ENCODE measurements at places on chromosomes 2 and 18. TPM values are rescaled to one million over a fixed set of nuclear protein-coding genes. Genes with fewer than 3 reads are reported as not detected.

The GALNT5 gene
- total RNA-seq, result 4.5 TPM

- no peak overlapping the region for H3K4me3 ChIP-seq
- no peaks in the 10 kb centered on the region for H3K27me3 ChIP-seq
- H3K27ac ChIP-seq, result no peak overlapping the region
- H3K4me1 ChIP-seq, result no peaks in the 10 kb centered on the region
Measured at GRCh38 chr2:1701020-1701419, 43.3 kb downstream of the PXDN start.

GRCh38 chr2:195579776-195580555 is 77.1 kb upstream of the SLC39A10 start:
- DNase-seq, result no peak
- H3K4me3 ChIP-seq, result no peak overlapping the region
- no peaks in the 10 kb centered on the region for H3K4me1 ChIP-seq
- no peak overlapping the region for H3K27ac ChIP-seq

The APOB gene
- total RNA-seq, result 5.9 TPM

The DPP10 gene
- not detected for total RNA-seq

The TNFRSF11A gene
- 9.1 TPM for total RNA-seq

- no peaks in the 10 kb centered on the region for H3K4me1 ChIP-seq
- H3K27me3 ChIP-seq, result no peaks in the 10 kb centered on the region
- H3K27ac ChIP-seq, result no peak overlapping the region
Measured at GRCh38 chr2:121082191-121082590, 202.8 kb downstream of the TFCP2L1 start.

GRCh38 chr2:24482972-24483300 is 8.1 kb upstream of the NCOA1 start:
- DNase-seq, result no peak
- H3K27me3 ChIP-seq, result no peaks in the 10 kb centered on the region
- no peak overlapping the region for H3K4me3 ChIP-seq

The TMEM37 gene
- 11.0 TPM for total RNA-seq

DNA sequence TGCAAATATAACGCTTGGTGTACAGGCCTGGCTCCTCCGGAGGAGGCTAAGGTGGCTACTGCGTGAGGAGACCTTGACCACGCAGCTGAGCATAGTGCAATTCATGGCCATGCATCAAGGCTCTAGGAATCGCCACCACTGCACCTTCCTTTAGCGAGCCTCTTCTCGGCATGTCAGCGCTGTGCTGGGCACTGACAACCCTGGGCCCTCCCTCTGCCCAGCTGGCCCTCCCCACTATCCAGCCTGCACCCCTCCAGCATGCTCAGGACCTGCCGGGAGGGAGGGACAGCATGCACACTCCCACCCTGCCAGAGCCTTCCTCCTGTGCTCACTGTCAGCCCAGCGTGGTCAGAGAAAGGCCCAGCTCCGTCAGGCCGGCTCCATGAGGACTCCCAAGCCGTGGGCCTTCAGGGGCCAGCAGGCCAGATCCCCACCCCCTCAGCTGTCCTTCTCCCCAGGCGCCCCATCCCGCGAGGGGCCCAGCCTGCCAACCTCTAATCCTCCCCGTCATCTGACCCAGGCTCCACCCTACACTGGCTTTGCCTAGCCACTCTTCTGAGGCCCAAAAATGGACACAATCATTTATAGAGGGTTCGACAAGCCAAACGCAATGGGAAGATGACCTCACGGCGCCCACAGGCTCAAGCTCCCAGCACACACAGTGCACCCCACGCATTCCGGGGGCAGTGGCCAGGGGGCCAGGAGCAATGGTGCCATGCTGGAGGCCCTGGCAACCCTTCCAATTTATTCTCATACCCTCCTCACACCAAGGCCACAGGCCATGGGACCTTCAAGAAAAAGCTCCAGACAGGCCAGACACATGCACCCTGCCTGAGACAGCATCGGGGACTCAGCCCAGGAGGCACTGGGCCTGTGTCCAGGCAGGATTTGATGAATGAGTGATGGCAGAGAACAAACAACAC is 3.5 kb downstream of the BIN1 start:
- no peak overlapping the region for H3K27ac ChIP-seq
- no peak overlapping the region for H3K4me3 ChIP-seq
- H3K36me3 ChIP-seq, result no peaks in the 10 kb centered on the region
- no peaks in the 10 kb centered on the region for H3K4me1 ChIP-seq
- peak; percentile 72 for DNase-seq
- H3K27me3 ChIP-seq, result no peaks in the 10 kb centered on the region
